ENCODE measurements at places on chromosomes 4 and X.

- DNase-seq, result no peak
Observed at GRCh38 chr4:84651499-84651898, 68.6 kb downstream of the CDS1 start.

DNA sequence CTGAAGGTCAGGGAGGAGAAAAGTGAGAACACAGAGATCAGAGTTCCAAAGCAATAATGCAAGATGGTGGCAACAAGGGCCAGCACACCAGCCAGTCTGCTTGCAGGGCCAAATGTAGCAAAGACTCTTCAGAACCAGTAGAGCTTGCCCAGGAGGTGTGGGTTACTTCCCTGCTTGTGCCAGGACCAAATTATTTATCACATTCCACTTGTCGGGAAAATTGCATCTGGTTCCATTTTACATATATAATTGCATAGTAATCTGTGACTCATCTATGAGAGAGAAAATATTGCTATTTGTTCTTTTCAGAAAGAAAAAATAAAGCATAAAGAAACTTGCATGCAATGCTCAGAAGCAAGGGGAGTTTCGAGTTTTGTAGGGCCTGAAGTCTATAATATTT lies 41.4 kb downstream of the MAML3 start:
- no peak for DNase-seq

DNA sequence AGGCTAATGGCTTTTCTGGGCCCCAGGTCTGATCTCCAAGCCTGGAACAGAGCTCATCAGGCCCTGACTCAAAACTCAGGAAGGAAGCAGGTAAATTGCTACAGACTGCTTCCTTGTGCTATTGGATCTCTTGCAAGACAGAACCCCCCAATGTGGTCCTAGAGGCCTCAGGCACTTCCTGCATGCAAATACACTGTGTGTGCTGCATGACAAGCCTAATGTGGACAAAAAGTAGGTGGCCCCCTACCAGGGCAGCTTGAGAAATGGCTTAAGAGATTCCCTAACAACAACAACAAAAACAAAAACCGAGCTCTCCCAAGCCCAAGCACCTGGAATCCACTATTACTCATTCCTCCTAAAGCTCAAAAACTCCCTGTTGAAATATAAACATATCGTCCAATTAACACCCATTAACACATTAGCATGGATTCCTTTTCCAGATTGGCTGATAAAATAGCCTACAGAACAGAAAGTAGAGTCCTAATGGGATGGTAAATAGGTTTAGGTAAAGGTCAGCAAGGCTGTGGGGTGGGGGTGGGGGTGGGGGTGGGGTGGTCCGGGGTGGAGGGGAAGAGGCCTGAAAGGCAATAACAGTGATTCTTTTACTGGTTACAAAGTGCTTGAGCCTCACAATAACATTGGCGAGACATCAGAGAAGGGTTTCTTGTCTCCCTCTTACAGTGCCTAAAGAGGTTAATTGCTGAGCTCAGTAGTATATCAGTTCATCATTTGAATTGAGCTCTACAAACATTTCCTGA lies 24.1 kb upstream of the FGF16 start:
- DNase-seq, result no peak

DNA sequence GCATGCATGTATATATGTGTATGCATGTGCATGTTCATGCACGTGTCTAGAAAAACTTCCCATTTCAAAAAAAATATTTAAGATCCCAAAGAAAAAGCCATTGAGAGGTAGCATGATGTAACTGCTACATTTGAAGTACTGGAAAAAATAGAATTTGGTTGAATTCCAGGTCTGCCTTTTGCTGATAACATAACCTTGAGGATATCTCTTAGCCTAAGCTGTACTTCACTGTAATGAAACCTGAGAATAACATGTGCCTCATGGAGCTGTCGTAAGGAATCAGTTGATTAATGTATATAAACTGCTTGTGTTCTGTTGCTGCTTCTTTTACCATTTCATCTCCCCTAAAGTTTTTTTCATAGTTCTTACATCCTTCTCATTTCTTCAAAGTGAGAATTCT lies 351.8 kb downstream of the GRIA2 start:
- no peak for DNase-seq

DNA sequence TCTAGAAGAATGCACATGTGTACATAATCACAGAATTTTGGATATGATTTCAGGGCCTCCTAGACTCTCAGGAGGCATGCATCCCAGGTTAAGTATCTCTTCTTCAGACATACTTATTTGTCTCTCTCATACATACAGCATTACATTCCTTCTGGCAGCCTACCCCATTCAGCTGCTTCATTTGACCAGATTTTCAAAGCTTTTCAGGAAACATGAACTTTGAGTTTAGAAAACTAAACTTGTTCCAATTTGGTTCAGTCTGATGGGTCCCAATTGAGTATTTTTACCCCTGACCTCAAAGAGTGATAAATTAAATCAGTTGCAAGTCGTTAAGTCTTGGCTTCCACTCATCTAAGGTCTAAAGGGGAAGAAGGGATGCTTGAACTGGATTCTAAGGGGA lies 330.9 kb downstream of the ARHGAP24 start:
- no peak for DNase-seq

- peak; percentile 59 for DNase-seq
Observed at GRCh38 chr4:1043651-1044468, 32.4 kb downstream of the FGFRL1 start.

GRCh38 chr4:30912098-30912714 lies 192.0 kb downstream of the PCDH7 start:
- DNase-seq, result peak; percentile 53

- DNase-seq, result no peak
Observed at GRCh38 chr4:106677213-106677612, 308.6 kb upstream of the GIMD1 start.

DNA sequence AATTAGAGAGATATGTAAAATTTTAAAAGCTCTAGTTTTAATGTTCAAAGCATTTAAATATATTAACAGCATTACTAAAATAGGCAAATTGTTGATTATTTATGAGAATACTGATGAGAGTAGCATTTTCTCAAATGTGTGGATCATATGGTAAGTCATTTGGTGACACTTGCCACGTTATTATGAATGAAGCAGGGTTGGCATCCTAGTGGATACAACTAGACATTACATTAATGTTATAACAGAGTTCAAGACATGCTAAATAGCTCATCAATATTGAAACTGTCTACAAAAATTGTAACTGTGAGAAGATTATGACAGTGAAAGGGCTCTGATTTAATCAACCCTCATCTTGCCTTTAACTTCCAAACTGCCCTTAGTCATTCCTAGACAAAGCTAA lies 171.1 kb downstream of the PDGFC start:
- no peak for DNase-seq

DNA sequence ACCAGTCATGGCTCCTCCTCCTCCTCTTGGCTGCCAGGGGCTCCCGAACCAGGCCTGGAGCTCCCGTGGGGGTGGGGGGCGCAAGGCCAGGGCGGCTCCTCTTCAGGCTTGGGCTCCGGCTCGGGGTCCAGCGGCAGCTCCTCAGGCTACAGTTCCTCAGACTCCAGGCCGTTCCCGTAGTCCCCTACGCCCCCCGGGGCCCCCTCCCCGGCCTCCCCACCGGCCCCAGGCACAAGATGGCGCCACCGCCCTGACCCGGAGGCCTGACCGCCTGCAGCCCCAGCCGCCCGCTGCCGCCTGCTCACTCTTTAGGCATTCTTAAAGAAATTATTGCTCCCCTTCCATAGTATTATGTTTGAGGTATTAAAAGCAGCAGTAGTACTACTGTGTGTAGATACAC lies 54.5 kb downstream of the TAF1 start:
- no peak for DNase-seq

- no peak for DNase-seq
Observed at GRCh38 chr4:51855270-51855669, 12.3 kb downstream of the DCUN1D4 start.

- DNase-seq, result no peak
Observed at GRCh38 chr4:147814376-147814775, 82.5 kb downstream of the ARHGAP10 start.
